ENCODE measurements at places on chromosomes 1 and 21.

DNA sequence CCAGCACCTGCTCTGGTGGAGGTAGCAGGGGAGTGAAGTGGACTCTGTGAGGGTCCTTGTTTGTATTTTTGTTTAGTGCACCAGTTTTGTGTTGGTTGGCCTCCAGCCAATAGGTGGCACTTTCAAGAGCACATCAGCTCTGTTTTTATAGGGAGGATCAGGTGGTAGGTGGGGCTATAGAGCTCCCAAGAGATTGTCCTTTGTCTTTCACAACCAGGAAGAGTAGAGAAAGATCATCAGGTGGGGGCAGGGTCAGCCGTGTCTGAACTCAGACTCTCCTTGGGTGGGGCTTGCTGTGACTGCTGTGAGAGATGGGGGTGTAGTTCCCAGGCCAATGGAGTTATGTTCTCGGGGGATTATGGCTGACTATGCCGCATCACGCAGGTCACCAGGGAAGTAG is 159.8 kb downstream of the ZNF326 start:
- no peak for DNase-seq

DNA sequence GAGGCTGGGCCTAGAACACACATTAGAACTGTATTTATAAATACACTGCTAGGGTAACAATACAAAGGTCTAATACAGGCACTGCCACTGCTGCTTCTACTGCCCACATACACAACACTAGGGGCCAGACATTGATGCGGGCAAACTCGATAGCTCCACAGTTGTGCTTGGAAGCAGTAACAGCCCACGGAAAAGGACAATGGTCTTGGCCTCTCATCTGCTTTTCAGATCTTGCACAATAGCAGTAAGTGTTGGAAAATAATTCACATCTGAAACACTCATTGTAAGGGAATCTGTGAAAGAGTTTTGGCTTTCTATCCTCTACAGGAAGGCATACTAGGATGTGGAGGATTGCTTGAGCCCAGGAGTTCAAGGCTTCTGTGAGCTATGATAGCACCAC is 6.9 kb upstream of the SPOCD1 start:
- DNase-seq: no peak

DNA sequence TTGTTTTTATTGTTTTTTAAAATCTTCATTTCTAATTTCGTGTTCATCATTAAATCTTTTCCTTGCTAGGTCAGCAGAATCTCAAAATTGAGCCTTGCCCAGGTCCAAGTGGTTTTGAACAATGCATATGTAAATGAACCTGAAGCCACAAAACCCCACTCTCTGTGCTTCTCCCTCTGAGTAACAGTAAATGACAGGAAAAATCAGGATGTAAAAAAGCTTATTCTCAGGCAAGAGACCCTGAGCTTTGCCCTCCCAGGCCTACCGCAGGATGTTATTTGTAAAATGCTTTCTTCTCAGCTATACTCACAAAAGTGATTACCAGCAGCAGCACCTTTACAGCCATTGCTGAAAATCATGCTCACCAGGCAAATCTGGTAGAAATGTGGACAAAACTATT is 47.6 kb downstream of the TYW3 start:
- DNase-seq: no peak

- DNase-seq: no peak
Observed at GRCh38 chr1:76140227-76140626, 65.7 kb downstream of the ST6GALNAC3 start.

DNA sequence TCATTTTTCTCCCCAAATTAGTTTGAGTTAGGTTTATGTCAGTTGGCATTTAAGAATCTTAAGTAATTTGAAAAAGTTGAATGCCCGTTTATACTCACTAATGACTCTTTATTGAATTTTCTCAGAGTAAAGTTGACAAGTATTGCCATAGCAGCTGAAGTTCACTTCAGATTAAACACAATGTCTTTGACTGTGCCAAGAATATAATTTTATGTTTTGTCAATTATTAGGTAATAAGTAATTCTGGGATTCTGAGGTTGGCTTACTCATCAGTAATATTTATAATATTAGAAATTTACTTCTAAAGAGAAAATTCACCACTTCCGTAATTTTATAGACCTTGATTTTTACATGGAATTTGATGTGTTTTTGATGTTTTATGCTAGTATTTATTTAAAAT is 369.3 kb upstream of the TMPRSS15 start:
- no peak for DNase-seq
